Omental fat pad (tissue), 4 donors: ENCODE measurements at places on chromosomes 11 and 22. TPM values are rescaled to one million over a fixed set of nuclear protein-coding genes. Genes with fewer than 3 reads are reported as not detected.

- DNase-seq = no peak
These were observed 91.7 kb upstream of the CSNK2A3 start for GRCh38 chr11:11444804-11445131.

GRCh38 chr11:62546244-62546928 is at the start of gene AHNAK:
Gene AHNAK, minus strand, starts transcription at chr11:62546806. Its CDS starts 10,708 bp downstream, at chr11:62536098.
- no peak for DNase-seq

DNA sequence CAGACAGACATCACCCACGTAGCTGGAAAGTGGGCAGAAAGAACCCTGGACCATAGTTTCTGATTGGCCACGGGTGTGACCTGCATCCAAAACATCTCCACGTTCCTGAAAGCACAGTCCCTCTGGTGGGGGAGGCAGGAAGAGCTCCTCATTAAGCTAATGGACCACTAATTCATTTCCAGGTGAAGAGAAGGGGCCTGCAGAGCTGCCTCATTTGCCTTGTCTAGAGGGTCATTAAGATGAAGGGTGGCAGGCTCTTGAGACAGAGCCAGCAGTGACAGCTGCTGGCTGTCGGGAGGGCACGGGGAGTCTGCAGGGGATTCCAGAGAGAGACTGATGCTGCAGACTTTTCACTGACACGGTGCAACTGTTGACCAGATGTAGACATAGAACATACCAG is 149.6 kb upstream of the OPCML start:
- no peak for DNase-seq

DNA sequence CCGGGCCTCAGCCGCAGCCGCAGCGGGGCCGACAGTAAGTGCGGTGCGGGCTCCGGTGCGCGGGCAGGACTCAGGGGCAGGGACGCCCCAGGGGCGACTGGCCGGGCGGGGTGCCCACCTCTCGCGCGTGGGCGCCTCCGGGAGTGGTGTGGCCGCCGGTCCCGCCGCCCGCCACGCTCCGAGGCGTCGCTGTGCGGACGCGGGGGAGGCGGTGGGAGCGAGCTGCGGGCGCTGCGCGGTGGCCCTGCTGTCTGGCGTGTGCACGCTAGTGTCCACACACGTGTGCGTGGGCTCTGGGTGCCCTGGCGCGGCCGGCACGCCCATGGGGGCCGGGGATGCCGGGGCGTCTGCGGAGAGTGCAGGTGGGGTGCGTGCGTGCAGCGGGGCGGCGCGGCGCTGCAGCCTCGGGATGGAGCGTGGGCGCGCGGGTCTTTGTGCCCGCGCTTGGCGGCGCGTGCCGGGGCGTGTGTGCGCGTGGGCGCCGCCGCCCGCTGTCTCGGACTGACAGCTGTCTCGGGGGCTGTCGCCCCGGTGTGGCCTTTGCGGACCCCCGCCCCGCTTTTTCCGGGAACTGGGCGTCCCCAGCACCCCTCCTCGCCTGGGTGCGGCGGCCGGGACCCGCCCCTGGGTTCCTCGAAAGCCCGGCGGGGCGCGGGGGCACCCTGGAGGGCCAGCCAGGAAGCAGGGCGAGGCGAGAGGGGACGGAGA is 804 bp downstream of the KCNK4 start:
- DNase-seq = no peak

DNA sequence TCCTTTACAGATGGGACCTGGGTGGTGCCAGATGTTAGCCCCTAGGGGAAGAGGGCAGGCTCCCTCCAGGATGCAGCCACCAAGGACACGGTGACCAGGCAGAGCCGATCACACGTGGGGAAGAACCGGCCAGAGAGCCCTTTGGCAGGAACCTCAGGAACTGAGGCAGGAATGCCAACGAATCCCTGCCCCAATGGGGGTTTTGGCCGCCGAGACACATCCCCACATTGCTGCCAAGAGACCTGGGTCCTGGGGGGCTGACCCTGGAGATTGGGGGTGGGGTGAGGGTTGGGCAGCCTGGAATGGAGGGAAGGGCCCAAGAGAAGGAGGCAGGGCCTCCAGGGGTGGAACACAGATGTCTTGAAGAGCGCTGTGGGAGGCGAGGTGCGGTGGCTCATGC is 28.7 kb upstream of the LMO1 start:
- DNase-seq = no peak

Gene TYR
- not detected for total RNA-seq

Gene C1QTNF5
- 24.6 TPM for total RNA-seq

Gene ROBO4
- 31.7 TPM for total RNA-seq

- no peak for DNase-seq
These were observed 12.8 kb downstream of the ARRB1 start for GRCh38 chr11:75338516-75339208.

Gene CRYBB1
- total RNA-seq = 1.6 TPM

- DNase-seq = no peak
These were observed 968 bp downstream of the RHBDD3 start for GRCh38 chr22:29266564-29267461.

- no peak for DNase-seq
These were observed 5.9 kb downstream of the SERPINH1 start for GRCh38 chr11:75567971-75568370.

Gene CCDC89
- total RNA-seq = 1.7 TPM

GRCh38 chr11:66720899-66721470 is 8.0 kb downstream of the SPTBN2 start:
- DNase-seq = no peak

GRCh38 chr22:28373831-28374230 is 305.8 kb downstream of the TTC28 start:
- no peak for DNase-seq
